SK-N-SH treated with all-trans-retinoic acid at 6 μM for 48 hours (cell line): ENCODE measurements at places on chromosomes 11 and 22.

- no peak for ATAC-seq
These were observed 30.1 kb upstream of the RAG2 start for GRCh38 chr11:36628141-36628540.

DNA sequence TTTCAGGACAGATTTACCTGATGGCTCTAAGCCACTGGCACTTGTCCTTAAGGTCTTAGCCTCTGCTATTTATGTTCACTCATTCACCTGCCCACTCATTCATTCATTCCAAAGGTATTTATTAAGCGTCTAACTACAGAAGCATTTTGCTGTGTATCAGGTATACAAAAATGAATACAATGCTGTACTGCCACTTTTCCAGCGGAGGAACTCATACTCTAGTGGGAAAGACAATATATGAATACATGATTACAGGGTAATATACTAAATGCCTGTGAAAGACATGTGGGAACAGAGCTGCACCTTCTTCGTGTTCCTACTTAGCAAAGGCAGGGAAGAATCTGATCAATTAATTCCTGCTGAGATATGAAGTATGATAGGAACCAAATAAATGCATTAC is 43.7 kb downstream of the CLMP start:
- ATAC-seq = no peak

DNA sequence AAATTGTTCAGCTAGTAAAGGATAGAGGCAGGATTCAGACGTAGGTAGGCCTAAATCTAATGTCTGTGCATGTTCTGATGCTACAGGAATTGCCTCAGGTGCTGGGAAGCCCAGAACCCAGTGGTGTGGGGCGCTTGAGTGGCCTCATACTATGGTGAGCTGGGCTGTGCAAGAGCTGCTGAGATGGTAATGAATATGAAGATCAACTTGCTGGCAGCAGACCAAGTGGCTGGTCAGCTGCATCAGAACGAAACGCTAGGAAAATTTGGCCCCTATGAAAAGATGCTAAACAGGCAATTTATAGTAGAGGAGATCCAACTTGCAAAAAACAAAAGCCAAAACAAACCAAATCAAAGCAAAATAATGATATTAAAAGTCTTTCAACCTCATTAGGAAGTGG is 102.7 kb downstream of the INSC start:
- no peak for ATAC-seq

DNA sequence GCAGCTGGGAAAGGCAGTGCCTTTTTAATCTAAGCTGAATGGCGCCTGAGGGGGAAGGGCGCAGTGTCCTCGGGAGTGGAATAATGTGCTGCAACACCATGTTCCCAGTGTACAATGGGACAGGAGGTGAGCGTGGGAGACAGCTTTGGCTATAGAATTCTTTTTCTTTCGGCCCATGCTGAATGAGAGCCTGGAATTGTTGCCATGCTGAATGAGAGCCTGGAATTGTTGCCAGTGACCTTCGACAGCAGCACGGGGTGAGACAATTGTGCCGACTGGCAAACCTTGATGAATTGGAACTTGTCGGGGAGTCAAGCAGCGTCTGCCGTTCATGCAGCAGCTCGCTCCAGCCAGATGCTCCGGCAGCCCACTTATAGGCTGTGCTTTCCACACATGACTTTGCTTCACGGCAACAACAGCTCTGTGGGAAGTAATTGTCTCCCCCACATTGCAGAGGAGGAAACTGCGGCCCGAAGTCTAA is 141.4 kb upstream of the E2F8 start:
- ATAC-seq = no peak
